Epithelial cell of alveolus of lung (primary cell): ENCODE measurements at places on chromosomes 1 and 21. TPM values are rescaled to one million over a fixed set of nuclear protein-coding genes. Genes with fewer than 3 reads are reported as not detected.

CNR2 gene
- not detected in 2 replicates for total RNA-seq

WNT2B gene
- total RNA-seq: 0.39 and 6.5 TPM in 2 replicates

OXCT2 gene
- total RNA-seq: 0.64 and 5.2 TPM in 2 replicates

ZNF683 gene
- total RNA-seq: not detected in 2 replicates

SNX7 gene
- 25.2 and 42.8 TPM in 2 replicates for total RNA-seq

C4BPA gene
- total RNA-seq: not detected in 2 replicates

TFF1 gene
- not detected in 2 replicates for total RNA-seq

ZNF695 gene
- 2.0 and 2.5 TPM in 2 replicates for total RNA-seq

PDE9A gene
- 4.1 and 6.9 TPM in 2 replicates for total RNA-seq

RASAL2 gene
- total RNA-seq: 8.5 and 8.7 TPM in 2 replicates

SPATA1 gene
- total RNA-seq: under 0.01 and 0.78 TPM in 2 replicates

CELA2B gene
- not detected in 2 replicates for total RNA-seq

CD58 gene
- 0.32 and 6.7 TPM in 2 replicates for total RNA-seq

EPHA10 gene
- total RNA-seq: not detected in 2 replicates

DDAH1 gene
- total RNA-seq: 6.0 and 27.3 TPM in 2 replicates

LCE6A gene
- total RNA-seq: not detected in 2 replicates

ADGRB2 gene
- total RNA-seq: 17.2 and 19.5 TPM in 2 replicates

CFH gene
- total RNA-seq: 50.0 and 121 TPM in 2 replicates

KCNJ9 gene
- not detected in 2 replicates for total RNA-seq

TMEM53 gene
- total RNA-seq: 7.9 and 17.6 TPM in 2 replicates

CD1C gene
- total RNA-seq: not detected in 2 replicates

SLX9 gene
- 15.5 and 19.1 TPM in 2 replicates for total RNA-seq

LRRC8B gene
- total RNA-seq: 2.0 and 5.8 TPM in 2 replicates

OLIG1 gene
- total RNA-seq: not detected in 2 replicates

REG4 gene
- not detected in 2 replicates for total RNA-seq

DNAJC28 gene
- 0.64 and 1.0 TPM in 2 replicates for total RNA-seq

LCE2A gene
- not detected in 2 replicates for total RNA-seq

RHBG gene
- not detected in 2 replicates for total RNA-seq

HSF2BP gene
- 0.48 and 1.0 TPM in 2 replicates for total RNA-seq

FALEC gene
- not detected in 2 replicates for total RNA-seq

RGS1 gene
- 0.26 TPM in 1 of 2 replicates, not detected in the other for total RNA-seq

SPATA45 gene
- not detected in 2 replicates for total RNA-seq

E2F2 gene
- total RNA-seq: 1.2 and 2.3 TPM in 2 replicates

ADORA1 gene
- total RNA-seq: 0.48 and 0.52 TPM in 2 replicates

FCN3 gene
- not detected in 2 replicates for total RNA-seq

TUFT1 gene
- total RNA-seq: 2.3 and 6.2 TPM in 2 replicates

KRTAP22-2 gene
- total RNA-seq: not detected in 2 replicates

CFHR2 gene
- not detected in 2 replicates for total RNA-seq

AVPR1B gene
- not detected in 2 replicates for total RNA-seq

HPCAL4 gene
- not detected in 2 replicates for total RNA-seq

ADAMTS4 gene
- total RNA-seq: 7.4 and 11.0 TPM in 2 replicates

YBEY gene
- 20.3 and 26.5 TPM in 2 replicates for total RNA-seq

FABP3 gene
- total RNA-seq: 109 TPM in 1 of 2 replicates, not detected in the other

RGS8 gene
- total RNA-seq: not detected in 2 replicates

GPR25 gene
- 0.48 TPM in 1 of 2 replicates, not detected in the other for total RNA-seq

CFAP107 gene
- total RNA-seq: not detected in 2 replicates

ACKR1 gene
- total RNA-seq: 0.64 TPM in 1 of 2 replicates, not detected in the other

CFHR3 gene
- total RNA-seq: 0.24 TPM in 1 of 2 replicates, not detected in the other

PDPN gene
- total RNA-seq: 15.3 and 18.2 TPM in 2 replicates

PLD5 gene
- 0.24 and 0.52 TPM in 2 replicates for total RNA-seq

LGR6 gene
- not detected in 2 replicates for total RNA-seq

TMEM61 gene
- 0.26 TPM in 1 of 2 replicates, not detected in the other for total RNA-seq
